NCI-H2029 treated with DMSO at 0.1 percent for 48 hours (cell line): ENCODE measurements at places on chromosomes 16 and 17.

DNA sequence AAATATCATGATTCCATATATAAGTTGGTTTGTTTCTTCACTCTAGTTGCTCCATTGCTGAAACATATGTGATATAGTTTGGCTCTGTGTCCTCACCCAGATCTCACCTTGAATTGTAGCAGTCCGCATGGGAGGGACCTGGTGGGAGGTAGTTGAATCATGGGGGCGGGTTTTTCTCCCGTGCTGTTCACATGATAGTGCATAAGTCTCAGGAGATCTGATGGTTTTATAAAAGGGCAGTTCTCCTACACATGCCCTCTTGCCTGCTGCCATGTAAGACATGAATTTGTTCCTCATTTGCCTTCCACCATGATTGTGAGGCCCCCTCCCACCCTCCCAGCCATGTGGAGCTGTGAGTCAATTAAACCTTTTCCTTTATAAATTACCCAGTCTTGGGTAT, 915.5 kb downstream of the KCNJ2 start:
- DNase-seq: no peak

DNA sequence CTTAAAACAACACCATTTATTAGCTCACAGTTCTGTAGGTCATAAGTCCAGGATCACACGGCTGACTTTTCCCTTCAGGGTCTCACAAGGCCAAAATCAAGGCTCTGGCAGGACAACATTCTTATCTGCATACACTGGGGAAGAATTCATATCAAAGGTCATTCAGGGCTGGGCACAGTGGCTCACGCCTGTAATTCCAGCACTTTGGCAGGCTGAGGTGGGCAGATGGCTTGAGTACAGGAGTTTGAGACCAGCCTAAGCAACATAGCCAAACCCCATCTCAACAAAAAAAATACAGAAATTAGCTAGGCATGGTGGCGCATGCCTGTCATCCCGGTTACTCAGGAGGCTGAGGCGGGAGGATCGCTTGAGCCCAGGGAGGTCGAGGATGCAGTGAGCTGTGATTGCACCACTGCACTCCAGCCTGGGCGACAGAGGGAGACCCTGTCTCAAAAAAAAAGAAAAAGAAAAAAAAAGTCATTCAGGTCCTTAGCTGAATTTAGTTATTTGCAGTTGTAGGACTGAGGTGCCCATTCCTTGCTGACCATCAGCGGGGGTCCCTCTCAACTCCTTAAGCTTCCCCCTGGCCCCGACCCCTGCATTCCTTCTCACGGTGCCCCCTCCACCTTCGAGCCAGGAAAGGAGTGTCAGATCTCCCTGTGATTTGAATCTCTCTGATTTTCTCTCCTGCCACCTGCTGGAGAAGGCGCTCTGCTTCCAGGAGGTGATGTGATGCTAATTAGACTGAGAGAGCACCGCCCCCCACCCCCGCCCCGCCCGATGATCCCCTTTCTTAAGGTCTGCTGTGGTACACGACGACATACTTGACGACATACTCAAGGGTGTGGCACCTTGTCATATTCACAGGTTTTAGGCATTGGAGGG, 91.8 kb upstream of the CLEC18A start:
- DNase-seq: no peak

- no peak for DNase-seq
Observed at GRCh38 chr17:48499735-48500434, 30.9 kb downstream of the HOXB1 start.

DNA sequence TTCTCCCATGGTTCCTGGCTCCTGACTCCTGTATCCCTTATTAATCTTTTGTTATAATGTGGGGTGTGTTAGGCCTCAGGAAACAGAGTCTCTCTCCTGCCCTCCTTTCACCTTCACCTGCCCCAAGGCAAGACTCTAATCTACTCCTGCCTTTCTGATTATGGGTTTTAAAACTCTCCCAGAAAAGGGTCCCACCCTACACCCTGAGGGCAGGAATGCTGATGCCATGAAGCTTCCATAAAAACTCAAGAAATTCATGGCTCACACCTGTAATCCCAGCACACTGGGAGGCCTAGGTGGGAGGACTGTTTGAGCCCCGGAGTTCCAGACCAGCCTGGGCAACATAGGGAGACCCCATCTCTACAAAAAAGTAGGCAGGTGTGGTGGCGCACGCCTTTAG, 18.6 kb upstream of the SRCAP start:
- no peak for DNase-seq

DNA sequence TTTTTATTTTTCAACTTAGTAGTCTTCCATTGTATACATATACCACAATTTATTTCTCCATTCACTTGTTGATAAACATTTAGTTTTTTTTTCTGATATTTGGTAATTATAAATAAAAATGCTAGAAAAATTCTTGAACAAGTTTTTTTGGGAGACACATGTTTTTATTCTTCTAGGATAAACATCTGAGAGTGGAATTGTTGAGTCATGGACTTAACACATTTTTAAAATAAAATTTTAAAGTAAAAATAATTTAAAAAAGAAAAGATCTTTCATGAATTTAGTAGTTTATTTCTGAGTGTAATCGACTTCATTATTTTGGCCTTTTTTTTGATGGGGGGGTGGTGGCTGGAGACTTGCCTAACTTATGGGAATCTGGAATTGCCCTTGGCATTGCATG, 391.1 kb downstream of the KCNJ2 start:
- no peak for DNase-seq

GRCh38 chr17:68089881-68090280, 54.3 kb downstream of the KPNA2 start:
- peak; percentile 20 for DNase-seq

GRCh38 chr17:42249681-42250446, 26.3 kb downstream of the STAT5B start:
- DNase-seq: no peak

GRCh38 chr16:86375364-86375763, 135.0 kb upstream of the FOXF1 start:
- no peak for DNase-seq

DNA sequence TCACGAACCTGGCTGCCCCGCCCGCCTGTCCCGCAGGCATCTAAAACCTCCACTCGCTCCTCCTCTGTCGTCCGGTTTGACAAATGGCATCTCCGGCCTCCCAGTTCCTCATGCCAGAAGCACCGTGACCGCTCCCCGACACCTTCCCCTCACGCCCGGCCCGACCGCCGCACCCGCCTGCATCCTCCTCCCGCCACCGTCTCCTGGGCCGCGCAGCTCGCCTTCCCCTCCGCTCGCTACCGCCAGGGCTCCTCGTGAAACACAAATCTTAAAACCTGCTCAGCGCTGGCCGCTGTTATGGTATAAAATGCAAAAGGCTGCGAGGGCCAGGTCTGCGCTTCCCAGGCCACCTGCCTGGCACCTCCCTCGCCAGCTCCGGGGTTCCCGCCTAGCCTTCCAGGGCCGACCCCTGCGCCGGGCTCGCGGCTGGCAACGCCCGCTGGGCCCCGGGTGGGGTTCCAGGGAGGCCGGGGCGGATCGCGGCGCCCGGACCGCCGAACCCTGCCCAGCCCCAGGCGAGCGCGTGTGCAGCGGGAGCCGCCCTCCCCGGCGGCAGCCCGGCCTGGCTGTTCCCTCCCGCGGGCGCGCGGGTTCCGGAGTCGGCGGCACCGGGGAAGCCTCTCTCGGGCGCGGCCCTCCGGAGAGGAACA, 488 bp downstream of the SPSB3 start:
- no peak for DNase-seq

- no peak for DNase-seq
Observed at GRCh38 chr16:87538160-87538559, 45.3 kb upstream of the ZCCHC14 start.

- no peak for DNase-seq
Observed at GRCh38 chr17:51346218-51346982, 86.1 kb downstream of the UTP18 start.

GRCh38 chr16:84520725-84521496, 16.5 kb upstream of the MEAK7 start:
- DNase-seq: peak; percentile 52

- DNase-seq: no peak
Observed at GRCh38 chr17:8062435-8062806, 23.6 kb downstream of the ALOX15B start.
